ENCODE measurements at places on chromosomes 11 and 22.
A peak's percentile ranks its signal among the peaks of the same experiment; 100 is the strongest.

- DNase-seq = no peak
Measured at GRCh38 chr22:19537941-19538488, 13.8 kb upstream of the CLDN5 start.

DNA sequence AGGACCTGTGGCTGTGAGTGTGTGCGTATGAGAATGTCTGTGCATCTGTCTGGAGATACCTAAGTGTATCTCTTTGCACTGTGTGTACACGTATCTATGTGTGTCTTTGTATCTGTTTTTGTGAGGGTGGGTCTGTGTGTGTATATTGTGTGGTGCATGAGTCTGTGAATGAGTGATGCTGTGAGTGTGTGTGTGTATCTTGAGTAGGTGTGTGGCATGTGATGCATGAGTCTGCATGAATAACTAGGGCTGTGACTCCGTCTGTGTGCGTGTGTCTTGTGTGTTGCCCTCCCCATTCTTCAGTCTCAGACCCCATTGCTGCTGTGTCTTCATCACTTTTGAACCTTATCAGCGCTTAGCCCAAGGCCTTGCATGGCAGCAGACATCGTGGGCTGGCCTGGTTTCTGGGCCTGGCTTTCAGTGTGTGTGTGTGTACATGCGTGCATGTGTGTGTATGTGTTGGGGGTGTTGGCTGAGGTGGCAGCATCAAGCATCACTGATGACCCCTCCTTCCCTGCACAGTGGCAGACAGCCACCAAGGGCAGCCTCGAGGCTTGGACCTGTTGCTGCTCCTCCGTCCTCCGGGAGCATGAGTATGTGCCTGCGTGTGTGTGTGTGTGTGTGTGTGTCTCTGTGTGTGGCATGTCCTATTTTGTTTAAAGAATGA is 1.4 kb downstream of the SGSM1 start:
- DNase-seq = no peak

DNA sequence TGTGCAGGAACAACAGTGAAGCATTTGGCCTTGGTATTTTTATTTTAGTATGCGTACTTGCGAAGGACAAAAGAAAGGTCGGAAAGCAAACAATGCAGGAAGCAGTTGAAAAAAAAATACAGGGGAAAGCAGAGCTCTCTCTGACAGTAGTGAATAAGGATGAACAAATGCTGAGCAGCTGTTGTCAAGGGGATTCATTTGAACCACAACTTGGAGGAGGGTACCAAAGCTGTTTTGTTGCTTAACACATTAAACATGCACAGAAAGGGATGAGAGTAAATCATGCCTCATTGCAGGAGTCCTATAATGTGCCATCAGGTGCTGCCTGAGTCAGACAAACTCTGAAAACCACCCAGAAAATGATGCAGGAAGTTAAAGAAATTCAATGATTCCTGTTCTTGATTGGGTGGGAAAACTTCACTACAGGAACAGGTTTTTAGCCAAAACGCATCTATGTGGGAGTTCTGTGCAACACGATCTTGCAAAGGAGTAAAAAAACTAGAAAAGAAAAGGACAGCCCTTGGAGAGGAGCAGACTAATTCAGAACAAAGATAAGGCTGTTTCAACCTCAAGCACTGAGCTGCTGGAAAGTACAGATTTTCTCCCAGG is 2113.5 kb downstream of the LRRC4C start:
- DNase-seq = no peak

DNA sequence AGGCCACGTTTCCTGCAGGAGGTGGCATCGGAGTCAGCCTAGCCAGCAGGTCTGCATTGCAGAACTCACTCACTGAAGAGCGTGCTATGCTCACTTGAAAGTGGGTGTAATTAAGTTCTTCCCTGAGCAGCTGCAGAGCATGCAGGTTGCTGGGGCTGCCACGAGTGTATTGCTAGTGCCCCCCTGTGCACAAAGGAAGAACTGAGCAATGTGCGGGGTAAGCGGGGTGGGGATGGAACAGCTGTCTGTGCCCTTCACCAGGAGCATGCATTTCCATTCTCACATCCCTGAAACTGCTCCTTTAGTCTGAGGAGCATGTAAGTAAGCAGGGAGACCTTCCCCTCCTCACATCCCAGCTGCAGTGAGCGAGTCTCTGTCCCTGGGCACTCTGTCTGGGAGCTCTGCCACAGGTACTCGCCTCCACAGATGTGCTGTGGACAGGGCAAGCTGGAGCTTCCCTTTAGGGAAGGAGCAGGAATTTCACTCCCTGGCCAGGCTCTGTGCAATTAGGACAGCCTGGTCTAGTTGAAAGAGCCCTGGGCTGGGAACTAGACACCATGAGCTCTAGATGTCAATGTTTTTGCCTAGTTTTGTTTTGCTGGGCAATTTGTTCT is 1031.8 kb downstream of the NTM start:
- DNase-seq = peak; percentile 3

- DNase-seq = no peak
Measured at GRCh38 chr11:65589444-65590239, 6.0 kb downstream of the KCNK7 start.

GRCh38 chr11:22577854-22578253 is 47.8 kb downstream of the FANCF start:
- DNase-seq = no peak

Measured in activated CD4-positive, CD25-positive, alpha-beta regulatory T cell treated with anti-CD3 and anti-CD28 coated beads, Interleukin-2, amount 50 U/mL, for 16 hours (primary cell).